C1 segment of cervical spinal cord (tissue), 14 donors: ENCODE measurements at places on chromosomes 11 and 22.

GRCh38 chr11:32571039-32571438, 12.6 kb upstream of the EIF3M start:
- DNase-seq: no peak

DNA sequence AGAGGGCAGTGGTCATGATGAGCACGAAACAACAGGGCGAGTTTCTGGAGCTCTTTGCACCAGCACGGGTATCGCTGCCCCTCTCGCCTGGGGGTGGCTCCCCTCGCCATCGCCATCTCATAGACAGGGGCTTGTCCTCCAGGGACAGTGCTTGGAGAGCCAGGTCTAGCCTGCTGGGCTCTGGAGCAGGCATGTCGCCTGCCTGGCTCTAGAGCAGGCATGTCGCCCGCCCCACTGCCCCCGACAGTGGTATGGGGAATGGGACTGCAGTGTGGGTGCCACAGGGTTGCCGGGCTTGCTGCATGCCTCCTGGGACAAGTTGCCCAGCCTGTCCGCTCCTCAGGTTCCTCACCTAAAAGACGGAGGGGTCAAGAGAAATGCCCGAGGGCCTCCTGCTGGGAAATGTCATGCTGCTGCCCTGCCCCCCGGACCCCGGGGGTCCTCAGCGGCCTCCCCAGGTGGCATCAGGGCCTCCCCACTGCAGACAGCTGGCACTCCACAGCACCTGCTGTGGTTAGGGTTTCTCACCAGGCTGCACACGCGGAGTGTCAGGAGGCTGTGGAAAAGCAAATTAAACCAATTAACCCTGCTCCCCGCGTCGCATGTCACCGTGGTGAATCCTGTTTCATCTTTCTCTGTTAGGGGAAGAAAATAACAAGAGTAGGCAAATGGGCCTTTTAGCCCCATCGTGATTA, 403.0 kb downstream of the TBC1D22A start:
- no peak for DNase-seq

GRCh38 chr11:90701716-90702115, 478.9 kb upstream of the CHORDC1 start:
- DNase-seq: no peak

- no peak for DNase-seq
These were observed 717.0 kb upstream of the CCDC90B start for GRCh38 chr11:84003181-84003580.

DNA sequence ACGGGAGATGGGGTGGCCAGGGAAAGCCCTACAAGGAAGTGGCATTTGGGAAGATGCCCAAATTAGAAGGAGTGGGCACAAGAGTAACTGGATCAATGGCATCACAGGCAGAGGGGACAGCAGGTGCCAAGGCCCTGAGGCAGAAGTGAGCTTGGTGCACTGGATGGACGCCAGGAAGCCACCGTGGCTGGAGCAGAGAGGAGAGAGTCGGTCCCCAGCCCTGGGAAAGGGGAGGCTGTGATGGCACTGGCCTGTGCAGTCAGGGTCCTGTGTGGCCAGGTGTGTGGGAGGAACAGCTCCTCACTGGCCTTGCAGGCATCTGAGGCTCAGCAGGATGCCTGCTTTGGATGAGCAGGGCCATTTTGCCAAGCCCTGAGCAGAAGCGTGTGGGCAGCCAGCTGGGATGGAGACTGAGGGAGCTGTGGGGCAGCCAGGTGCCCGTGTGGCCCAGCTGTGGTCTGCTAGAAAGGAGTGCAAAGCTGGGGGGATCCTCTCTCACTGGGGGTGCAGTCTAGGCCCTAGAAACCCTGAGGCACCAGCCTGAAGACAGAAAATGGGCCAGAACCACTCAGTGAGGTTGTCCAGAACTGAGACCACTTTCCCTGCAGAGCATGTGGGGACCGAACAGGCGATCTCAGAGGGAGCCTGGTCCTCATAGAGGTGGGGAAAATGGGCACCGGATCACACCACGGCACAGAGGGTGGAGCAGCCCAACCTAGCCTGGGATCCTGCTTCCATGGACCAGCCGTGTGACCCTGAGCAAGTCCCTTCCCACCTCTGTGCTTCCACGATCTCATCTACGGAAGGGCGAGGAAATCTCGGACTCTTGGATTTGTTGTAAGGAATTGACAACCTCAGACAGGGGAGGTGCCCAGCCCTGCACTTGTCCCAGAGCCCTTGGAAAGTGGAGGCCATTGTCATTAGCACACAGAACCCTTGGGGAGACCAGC, 78.6 kb upstream of the RTL6 start:
- DNase-seq: no peak

GRCh38 chr22:20013382-20013871, 3.2 kb downstream of the ARVCF start:
- no peak for DNase-seq

DNA sequence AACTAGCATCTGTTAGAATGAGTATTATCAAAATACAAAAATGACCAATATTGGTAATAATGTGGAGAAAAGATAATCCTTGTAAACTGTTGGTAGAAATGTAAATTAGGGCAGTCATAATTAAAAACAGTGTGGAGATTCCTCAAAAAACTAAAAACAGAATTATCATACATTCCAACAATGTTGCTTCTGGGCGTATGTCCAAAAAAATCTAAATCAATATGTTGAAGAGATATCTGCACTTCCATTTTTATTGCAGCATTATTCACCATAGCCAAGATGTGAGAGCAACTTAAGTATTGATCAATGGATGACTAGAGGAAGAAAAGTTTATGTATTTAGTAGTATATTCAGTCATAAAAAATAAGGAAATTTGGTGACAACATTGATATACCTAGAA, 59.8 kb upstream of the OR9G4 start:
- no peak for DNase-seq

DNA sequence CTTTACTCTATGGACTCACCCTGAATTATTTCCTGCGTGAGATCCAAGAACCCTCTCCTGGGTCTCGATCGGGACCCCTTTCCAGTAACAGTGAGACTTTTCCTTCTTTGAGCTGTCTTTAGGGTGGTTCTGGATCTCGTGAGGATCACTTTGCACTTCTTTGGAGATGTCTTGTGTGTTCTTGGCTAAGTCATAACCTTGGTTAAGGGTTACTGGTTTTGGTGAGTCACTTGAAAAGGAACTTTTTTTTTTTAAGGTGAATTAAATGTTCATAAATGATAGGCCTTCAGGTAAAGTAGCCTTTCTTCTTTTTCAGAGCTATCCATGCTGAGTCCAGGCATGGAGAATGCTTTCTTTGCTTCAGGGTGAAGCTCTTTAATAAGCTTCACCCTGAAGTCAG, 19.4 kb upstream of the GSTP1 start:
- no peak for DNase-seq
